ENCODE measurements at places on chromosomes 5 and 9.

DNA sequence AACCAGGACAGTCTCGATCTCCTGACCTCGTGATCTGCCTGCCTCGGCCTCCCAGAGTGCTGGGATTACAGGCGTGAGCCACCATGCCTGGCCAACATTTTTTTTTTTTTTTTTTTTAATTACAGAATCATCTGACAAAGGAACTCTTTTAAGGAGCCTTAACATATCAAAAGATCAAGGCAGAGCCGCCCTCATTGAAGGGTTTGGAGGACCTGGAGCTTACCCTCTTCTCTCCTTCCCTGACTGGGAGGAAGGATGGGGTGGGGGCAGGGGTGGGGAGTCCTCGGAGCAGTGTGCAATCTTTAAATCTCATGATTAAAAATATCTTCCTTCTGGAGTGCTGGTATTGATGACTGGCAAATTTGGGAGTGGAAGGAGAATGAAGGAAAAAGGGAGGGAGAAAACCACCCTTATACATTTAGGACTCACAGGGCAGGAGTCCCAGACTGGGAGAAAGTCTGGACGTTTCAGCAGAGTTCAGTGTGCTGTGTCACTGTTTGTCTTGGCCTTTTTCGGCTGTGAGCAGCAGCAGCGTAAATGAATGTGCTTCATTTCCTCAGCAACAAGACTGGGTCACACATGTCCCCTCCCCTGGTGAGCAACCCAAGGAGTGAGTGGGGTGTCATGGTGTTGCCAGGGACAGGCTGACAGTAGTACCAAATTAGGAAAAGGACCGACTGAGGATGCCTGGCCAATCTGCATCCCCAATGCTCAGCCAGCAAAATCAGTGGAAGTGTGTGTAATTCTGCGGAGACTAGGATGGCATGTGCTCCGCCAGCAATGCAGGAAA, 115.3 kb upstream of the BNC2 start:
- no peak for DNase-seq

GRCh38 chr5:36777105-36777757, 99.3 kb upstream of the NIPBL start:
- DNase-seq: no peak

- DNase-seq: no peak
Measured at GRCh38 chr9:79664375-79664831, 92.6 kb downstream of the TLE4 start.

DNA sequence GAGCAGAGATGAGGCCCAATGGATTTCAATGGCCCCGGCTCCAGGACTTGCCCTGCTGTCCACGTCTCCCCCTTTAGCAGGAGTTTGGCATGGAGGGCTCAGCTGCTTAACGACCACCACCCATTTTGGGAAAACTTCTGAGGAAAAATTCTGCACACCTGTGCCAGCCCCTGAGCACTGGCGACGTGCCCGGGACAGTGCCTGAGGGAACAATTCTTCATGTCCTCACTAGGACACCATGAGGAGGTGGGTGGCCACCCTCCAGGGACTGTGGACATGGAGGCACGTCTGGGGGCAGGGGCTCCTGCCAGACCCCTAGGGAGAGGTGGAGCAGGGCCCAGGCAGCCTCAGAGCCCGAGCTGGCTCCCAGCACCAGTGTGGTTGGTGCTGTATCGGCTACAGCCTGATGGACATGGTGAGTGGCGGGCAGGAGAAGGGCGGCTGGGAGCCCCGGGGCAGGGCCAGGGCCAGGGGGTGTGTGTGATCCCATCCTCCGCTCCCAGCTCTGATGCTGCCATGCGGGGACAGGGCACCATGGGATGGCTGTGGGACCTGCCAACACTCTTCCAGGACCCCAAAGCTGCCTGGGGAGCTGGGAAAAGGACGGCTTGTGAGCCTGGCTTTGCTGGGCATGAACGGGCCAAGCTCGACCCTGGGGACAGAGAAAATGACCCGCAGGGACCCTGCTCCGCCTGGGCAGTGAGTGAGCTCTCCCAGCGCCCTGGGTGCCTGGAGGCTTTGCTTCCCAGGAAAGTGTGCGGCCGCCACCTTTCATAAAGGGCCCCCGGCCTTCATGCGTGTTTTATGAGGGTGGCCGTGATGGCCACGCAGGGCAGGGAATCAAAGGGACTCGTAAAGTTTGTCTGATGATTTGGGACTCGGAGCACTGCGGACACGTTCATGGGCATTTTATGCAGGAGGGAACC, 3.6 kb upstream of the QSOX2 start:
- DNase-seq: no peak

DNA sequence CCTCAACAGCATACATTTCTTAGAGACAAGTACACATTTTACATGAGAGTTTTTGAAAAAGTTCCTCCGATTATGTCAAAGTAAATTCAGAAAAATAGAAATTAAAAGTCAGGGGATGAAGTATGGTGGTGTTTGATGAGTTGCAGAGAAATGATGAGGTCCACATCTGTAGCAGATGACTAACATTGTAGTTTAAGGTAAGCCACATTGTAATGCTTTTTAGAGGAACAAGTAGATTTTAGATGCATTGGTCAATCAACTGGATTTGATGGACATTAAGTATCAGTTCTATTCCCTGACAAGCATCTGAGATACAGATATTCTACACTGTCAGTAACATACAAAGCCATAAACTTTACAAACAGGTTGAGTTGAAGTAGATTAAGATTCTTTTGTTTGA, 402.4 kb upstream of the RORB start:
- DNase-seq: no peak

- no peak for DNase-seq
Measured at GRCh38 chr9:110555551-110556331, 23.8 kb downstream of the SVEP1 start.

- no peak for DNase-seq
Measured at GRCh38 chr5:152113401-152113800, 188.8 kb upstream of the GLRA1 start.

- no peak for DNase-seq
Measured at GRCh38 chr5:91556-92263, at the start of gene PLEKHG4B. TSS of gene PLEKHG4B (plus strand) at chr5:92168. CDS start at chr5:92232, 64 bp downstream.

- DNase-seq: no peak
Measured at GRCh38 chr5:72612810-72613209, 105.6 kb upstream of the ZNF366 start.

GRCh38 chr9:110447476-110447875, 109.8 kb upstream of the TXNDC8 start:
- no peak for DNase-seq

- DNase-seq: no peak
Measured at GRCh38 chr5:16974981-16975380, 38.9 kb upstream of the MYO10 start.

GRCh38 chr5:124858612-124859011, 112.2 kb upstream of the ZNF608 start:
- no peak for DNase-seq

GRCh38 chr5:159003045-159004030, 96.4 kb downstream of the EBF1 start:
- DNase-seq: no peak

- no peak for DNase-seq
Measured at GRCh38 chr9:27047136-27047535, 41.7 kb upstream of the LRRC19 start.

DNA sequence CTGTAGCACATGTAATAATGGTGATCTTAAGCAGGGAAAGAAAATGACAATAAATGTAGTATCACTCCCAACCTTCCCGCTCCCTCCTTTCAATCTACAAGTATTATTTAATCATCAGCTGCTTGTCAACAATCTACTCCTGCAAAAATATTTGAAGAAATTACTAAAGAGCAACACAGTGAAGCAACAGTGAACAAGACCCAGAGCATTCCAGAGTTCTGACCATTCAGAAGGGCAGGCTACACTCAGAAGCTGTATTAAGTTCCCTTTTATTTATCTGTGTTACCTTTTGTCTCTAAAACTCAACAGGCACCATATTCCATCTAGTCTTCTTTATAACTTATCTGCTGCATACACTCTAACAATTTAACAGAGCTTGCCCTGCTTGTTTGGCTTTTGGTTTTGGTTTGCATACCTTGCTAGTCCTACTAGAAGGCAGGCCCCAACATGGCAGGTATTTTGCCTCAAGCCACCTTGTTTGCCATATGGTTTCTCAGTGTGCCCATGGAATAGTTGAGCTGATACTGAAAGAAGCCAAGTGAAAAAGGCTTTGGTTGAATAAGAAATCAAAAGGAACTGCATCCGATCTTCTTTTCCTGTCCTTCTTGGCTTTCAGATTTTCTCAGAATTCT, 253.9 kb downstream of the CEMIP2 start:
- no peak for DNase-seq

DNA sequence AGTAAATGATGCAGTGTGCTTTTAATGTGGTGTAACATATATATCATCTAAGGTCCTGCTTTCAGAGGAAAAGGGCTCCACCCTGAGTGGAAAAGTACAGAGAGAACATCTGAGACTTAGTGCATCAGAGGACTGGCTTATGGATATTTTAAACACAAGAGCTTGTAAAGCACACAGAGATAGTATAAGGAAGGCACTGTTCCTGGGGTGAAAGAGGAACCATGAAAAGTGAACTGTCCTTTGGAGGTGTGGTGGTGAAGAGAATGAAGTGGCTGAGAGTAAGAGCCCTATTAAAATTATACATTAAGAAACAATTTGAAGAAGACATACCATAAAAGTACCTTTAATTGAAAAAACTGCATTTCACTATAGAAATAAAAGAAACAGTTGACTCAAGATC, 68.9 kb downstream of the CSF2 start:
- no peak for DNase-seq

DNA sequence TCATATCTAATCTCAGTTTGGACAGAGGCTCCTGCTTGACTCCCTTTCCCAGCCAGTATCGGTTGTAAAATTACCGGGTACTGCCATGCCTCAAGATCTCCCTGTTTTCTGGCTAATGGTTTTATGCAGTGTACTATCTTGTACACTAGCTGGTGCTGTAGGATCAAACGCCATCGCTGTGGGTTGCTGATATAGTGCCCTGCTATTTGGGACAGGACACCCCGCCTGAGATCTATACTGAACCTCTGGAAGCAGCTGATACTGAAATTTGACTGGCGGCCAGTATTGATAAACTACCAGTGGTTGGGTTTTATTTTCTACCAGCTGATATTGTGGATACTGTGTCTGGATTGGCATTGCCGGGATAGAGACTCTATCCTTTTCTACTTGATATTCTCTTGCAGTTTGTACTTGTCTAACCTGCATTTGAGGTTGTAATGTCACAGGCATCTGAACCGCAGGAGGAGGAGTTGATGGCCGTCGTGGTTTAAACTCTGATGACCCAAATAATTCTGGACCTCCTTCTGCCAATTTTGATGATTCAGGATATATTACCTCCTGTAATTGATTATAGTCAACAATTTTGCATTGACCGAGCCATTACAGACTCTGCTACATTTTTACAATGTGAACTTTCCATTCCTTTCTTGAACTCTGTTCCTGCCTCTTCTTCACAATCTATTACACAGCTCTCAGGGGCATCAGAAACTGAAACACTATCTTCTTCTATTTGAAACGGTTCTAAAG, 112.5 kb upstream of the LARP1 start:
- DNase-seq: no peak

GRCh38 chr9:101736717-101737116, 1.7 kb downstream of the GRIN3A start:
- no peak for DNase-seq

DNA sequence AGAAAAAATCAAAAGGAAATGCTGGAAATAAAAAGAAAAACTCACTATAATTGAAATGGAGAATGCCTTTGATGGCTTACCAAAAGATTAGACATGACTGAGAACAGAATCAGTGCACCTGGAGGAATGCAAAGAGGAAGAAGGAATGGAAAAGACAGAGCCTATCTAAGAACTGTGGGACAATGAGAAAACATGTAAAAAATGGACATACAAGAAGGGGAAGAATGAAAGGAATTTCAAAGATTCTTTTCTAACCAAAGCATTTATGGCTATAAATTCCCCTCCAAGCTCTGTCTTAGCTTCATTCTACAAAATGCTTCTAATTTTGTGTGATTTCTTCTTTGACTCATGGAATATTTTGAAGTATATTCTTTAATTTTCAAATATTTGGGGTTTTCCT, 47.5 kb upstream of the CLK4 start:
- DNase-seq: no peak

- no peak for DNase-seq
Measured at GRCh38 chr5:149489605-149490037, 61.6 kb downstream of the CSNK1A1 start.

- DNase-seq: no peak
Measured at GRCh38 chr9:124928116-124928515, 12.8 kb downstream of the GOLGA1 start.

DNA sequence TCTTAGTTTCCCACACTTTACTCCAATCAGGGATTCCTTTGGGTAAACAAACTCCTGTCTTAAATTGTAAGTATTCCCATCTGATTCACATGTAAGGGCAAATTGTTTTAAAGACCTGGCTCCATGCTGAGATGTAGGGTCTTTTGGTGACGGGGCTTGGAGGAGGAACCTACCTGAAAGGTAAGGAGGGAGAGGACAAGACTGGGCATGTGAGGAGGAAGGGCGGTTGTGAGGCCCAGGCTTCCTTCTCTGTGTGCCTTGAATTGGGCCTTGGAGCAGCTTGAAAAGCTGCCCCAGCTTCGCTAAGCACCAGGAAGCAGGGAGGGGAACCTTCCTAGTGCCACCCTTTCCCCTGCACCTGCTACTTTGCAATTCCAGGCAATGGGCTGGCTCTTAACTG, 86.8 kb downstream of the C9orf152 start:
- DNase-seq: no peak

- no peak for DNase-seq
Measured at GRCh38 chr5:90983148-90983547, 400.0 kb downstream of the ARRDC3 start.

DNA sequence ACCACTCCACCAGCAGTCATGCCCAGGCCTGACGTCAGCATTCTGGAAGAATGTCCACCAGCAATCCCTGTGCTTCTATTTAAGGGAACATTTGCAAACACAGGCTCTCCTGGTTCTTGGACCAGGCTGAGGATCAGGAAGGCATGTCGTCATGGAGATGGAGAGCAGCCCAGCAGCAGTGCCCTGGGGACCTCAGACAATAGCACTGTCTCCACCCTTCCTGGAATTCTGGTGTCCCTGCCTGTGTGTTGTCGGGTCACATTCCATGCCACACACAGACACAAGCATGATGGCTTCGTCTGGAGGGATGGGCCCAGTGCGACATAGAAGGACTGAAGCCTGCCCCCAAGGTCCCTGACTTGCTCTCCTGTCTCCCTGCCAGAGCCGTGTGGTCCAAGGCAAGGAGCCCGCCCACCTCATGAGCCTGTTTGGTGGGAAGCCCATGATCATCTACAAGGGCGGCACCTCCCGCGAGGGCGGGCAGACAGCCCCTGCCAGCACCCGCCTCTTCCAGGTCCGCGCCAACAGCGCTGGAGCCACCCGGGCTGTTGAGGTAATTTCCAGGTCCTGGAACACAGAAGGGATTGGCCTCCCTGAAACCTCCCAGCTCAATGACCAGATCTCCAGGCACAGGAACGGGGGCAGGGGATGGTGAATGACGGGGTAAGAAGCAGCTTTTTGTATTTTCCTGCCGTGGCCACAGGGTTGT, 43.8 kb downstream of the STOM start:
- no peak for DNase-seq

GRCh38 chr9:107767711-107768110, 278.1 kb upstream of the KLF4 start:
- DNase-seq: no peak

DNA sequence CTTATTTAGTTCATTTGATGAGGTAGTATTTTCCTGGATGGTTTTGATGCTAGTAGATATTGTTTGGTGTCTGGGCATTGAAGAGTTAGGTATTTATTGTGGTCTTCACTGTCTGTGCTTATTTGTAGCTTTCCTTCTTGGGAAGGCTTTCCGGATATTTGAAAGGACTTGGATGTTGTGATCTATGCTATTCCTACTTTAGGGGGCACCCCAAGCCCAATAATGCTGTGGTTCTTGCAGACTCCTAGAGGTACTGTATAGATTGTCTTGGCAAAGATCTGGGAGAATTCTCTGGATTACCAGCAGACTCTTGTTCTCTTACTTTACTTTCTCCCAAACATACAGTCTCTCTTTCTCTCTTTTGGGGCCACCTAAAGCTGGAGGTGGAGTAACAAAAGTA, 315.7 kb downstream of the MAT2B start:
- DNase-seq: no peak

Data from stimulated activated CD8-positive, alpha-beta memory T cell treated with anti-CD3 and anti-CD28 coated beads, Interleukin-4, amount 100 ng/mL, for 1 hour (primary cell).